Stimulated activated CD4-positive, alpha-beta T cell treated with anti-CD3 and anti-CD28 coated beads, Interleukin-12 subunit alpha, Interleukin-12 subunit beta, amount 100 ng/mL, for 48 hours (primary cell): ENCODE measurements at places on chromosomes 2 and 18.

DNA sequence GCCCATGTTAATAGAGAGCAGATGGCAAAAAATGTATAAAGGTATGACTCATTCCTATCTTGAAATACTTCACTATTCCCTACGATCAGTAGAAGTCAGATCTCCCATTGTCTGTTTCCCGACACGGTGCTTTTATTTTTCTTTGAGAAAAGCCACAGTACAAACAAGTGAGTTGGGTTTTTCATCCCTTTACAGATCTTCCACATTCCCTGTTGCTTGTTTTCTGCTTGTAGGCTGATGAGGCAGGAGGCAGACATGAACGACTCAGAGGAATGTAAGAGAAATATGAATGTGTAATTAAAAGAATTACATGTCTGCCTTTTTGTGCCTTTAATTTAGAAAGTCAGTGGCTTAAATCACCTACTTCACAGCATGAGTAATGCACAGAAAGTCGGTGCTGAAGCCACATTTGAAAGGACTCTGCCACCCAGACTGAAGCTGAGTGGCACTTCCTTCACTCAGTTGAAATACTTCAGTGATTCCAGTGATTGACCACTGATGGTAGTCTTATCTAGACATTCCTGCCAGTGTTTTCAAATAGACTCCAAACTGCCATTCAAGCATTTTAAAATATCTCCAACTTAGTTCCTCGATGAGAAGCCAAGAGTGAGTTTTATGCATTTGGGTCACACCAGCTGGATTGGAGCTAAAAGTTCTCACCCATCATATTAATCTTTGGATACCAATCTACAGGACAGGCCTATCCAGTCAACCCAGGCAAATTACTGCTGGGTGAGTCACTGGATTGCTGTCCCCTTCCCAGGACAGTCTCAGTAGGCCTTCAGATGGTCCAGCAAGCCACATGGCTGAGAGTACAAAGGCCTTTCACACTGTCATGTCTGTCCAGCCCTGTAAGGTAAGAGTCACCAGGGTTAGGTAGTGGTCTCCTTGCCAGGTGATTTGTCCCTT, 79.0 kb downstream of the COLEC12 start:
- DNase-seq, result no peak

DNA sequence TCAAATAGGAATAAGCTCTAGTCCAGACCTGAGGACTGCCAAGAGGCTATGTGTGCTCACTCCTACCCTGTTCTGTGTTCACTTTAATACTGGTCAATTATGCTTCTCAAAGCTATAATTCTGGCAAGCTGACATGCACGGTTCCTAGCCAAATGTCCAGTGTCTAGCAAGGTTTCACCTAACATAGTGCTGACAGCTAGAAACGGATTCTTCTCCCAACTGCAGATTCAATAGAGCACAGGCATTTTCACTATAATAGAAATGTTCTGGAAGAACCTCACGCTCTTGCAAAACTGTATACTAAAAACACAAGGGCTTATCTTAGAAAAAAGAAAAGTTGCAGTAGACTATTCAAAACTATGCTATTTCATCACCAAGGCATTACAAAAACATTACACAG, 45.1 kb downstream of the HDAC4 start:
- no peak for DNase-seq

GRCh38 chr2:64581777-64582539, 57.8 kb downstream of the AFTPH start:
- DNase-seq, result no peak

DNA sequence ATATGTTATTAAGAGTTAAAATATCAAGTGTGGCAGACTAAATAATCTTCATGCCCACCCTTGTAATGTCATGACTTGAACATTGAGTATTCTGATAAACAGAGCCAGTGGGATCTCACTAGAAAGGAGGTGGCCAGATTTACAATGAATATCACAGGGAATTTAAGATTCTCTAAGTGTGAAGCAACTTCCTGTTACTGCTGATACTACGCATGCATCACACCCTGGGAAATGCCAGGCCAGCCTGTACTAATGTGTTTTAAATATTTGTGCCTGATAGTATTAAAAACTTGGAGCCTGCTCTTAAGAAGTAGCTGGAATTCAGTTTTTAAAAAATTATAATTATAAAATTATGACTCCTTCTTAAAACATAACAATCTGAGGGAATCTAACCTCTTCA, 148.3 kb downstream of the LAMA3 start:
- DNase-seq, result no peak

GRCh38 chr2:65300134-65300760, 72.6 kb downstream of the ACTR2 start:
- no peak for DNase-seq

DNA sequence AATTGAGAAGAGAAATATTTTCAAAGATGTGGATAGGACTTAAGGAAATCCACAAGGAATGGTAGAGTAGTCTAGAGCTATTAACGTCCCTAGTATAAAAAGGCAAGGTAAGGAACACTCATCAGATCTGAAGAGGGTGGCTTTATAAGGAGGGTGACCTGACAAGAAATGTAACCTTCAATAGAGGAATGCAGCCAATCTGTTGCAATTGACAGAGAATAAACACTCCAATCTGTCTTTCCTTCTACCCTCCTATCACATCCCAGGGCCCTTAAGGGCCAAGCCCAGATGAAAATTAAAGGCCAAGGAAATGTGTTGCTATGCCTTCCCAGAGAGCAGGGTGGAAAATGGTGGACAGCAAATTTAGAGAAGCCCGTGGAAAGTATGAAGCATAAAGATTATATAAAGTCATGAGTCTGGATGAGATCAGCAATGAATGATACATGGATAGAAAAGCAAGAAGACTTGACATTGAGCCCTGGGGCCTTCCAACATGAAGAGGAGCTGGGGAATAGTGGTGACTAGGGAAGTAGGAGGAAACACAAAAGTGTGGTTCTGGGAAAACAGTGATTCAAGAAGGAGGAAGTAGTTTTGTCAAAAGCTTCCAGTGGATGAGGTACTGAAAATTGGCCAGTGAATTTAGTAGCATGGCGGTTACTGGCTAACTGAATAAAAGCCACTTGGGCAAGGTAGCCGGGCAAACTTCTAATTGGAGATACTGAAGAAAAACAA, 270.6 kb upstream of the TANK start:
- no peak for DNase-seq

DNA sequence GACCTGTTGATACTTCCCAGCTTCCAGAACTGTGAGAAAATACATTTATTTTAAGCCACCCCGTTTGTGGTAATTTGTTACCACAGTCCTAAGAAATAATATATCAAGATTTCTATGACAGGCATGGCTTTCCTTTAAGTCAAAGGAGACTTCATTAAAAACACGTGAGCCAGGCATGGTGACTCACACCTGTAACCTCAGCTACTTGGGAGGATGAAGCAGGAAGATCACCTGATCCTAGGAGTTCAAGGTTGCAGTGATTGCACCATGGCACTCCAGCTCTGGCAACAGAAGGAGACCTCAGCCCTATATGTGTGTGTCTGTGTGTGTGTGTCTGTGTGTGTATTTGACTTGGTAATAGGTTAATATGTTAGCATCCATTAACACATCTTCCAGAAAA, 69.8 kb upstream of the SCN7A start:
- no peak for DNase-seq

GRCh38 chr18:28178720-28179119, 1.8 kb upstream of the CDH2 start:
- no peak for DNase-seq
